ENCODE measurements at places on chromosomes 16 and 17.

GRCh38 chr17:8019665-8020650 lies 17.5 kb downstream of the GUCY2D start:
- DNase-seq: no peak

DNA sequence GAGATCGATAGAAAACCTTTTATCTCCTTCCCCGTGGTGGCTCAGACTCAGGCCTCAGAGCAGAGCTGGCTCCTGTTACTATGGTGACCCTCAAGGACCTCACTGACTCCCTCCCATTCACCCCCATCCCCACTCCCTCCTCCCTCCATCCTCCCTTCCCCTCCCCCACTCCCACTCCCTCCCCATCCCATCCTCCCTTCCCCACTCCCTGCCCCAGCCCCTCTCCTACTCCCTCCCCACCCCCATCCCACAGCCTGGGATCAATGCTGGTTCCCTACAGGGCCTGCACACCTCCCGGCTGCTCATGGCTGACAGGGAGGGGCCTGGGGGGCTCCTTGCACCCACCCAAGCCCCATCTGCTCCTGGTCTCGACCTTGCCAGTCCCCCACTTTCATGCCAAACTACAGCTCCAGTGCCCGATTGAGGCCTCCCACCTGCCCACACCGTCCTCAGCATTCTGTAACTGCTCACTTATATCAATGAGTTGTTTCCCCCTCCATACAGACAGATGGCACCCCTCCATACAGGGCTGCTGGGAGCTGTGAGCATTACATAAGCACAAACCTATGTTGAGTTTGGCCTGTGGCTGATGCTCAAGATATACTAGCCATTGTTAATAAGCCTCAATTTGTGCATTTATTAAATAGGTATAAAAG lies 11.6 kb upstream of the RAI1 start:
- peak; percentile 93 for DNase-seq

DNA sequence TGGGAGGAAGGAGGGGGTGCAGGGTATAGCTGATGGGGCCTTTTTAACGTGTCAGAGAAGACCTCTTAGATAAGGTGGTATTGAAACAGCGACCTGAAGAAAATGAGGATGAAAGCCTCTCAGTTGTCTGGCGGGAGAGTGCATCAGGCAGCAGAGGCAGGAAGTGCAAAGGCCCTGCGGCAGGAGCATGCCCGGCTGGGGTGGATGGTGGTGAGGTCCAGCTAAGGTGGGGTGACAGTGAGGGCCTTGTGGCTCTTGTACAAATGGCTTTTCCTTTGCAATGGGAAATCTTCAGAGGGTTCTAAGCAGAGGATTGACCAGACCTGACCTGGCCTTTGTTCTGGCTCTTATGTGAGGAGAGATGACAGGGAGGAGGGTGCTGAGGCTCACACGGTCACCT lies 11.4 kb downstream of the MMP15 start:
- no peak for DNase-seq

- DNase-seq: peak; percentile 86
Measured at GRCh38 chr16:68707340-68708152, 29.5 kb upstream of the CDH1 start.

GRCh38 chr17:43931062-43931571 lies 11.2 kb downstream of the PPY start:
- no peak for DNase-seq

GRCh38 chr17:44350733-44351226 lies 5.7 kb downstream of the GRN start:
- peak; percentile 65 for DNase-seq

GRCh38 chr16:85068746-85069145 lies 41.2 kb downstream of the KIAA0513 start:
- DNase-seq: no peak

- no peak for DNase-seq
Measured at GRCh38 chr17:29927546-29927945, 2.5 kb downstream of the SSH2 start.

- no peak for DNase-seq
Measured at GRCh38 chr17:54736573-54736972, 164.1 kb upstream of the TOM1L1 start.

- no peak for DNase-seq
Measured at GRCh38 chr16:10957771-10958482, 13.6 kb downstream of the CLEC16A start.

GRCh38 chr17:8465759-8466158 lies 30.1 kb downstream of the NDEL1 start:
- no peak for DNase-seq

DNA sequence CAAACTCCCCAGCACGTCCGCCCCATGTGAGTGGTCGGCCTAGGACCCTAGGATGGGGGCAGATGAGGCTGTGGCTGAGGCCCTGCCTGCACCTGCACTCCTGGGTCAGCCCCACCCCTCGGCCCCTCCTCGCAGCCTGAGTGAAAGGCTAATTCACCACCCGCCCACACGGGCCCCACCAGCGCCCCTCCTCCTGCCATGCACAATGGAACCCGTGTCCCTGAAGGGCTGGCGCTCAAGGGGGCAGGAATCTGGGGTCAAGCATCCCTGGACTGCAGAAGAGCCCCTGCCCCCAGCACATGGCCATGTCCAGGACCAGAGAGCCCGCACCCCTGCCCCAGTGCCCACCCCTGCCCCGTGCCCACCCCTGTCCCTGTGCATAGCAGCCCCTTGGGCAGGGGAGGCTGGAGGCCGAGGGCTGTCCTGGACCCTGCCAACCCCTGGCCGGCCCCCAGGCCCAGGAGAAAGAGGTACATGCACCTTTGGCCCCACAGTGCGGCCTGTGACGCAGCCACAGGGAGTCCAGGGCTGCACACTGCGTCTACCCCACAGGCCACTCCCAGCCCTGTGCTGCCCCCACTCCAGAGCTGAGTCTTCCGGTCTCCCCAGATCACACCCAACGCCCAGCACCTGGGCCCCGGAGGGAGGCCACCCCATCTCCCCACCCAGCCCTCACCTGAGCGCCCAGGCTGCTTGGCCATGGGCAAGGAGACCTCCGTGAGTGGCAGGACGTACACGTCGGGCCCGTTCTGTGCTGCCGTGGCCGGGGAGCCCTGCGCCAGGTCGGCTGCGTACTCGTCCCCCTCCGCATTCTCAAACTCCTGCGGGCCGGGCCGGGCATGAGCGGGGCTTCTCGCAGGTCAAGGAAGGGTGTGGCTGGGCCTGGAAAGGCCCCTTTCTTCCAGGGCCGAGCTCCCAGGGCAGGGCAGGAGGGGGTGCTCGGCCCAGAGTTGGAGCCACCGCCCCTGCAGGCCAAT lies 34.6 kb upstream of the PVALEF start:
- no peak for DNase-seq

- DNase-seq: no peak
Measured at GRCh38 chr17:46274238-46274637, 20.7 kb upstream of the LRRC37A start.

GRCh38 chr17:13525876-13526275 lies 75.9 kb downstream of the HS3ST3A1 start:
- no peak for DNase-seq

- no peak for DNase-seq
Measured at GRCh38 chr16:67311607-67312488, 14.7 kb downstream of the KCTD19 start.

GRCh38 chr17:40750391-40750790 lies 4.7 kb downstream of the KRT25 start:
- DNase-seq: no peak

GRCh38 chr16:19114359-19115147 lies 789 bp downstream of the ITPRIPL2 start:
- no peak for DNase-seq

GRCh38 chr17:15502369-15503112 lies 35.1 kb upstream of the CDRT4 start:
- DNase-seq: peak; percentile 15

- DNase-seq: no peak
Measured at GRCh38 chr16:67844497-67844896, 2.2 kb upstream of the NUTF2 start.

DNA sequence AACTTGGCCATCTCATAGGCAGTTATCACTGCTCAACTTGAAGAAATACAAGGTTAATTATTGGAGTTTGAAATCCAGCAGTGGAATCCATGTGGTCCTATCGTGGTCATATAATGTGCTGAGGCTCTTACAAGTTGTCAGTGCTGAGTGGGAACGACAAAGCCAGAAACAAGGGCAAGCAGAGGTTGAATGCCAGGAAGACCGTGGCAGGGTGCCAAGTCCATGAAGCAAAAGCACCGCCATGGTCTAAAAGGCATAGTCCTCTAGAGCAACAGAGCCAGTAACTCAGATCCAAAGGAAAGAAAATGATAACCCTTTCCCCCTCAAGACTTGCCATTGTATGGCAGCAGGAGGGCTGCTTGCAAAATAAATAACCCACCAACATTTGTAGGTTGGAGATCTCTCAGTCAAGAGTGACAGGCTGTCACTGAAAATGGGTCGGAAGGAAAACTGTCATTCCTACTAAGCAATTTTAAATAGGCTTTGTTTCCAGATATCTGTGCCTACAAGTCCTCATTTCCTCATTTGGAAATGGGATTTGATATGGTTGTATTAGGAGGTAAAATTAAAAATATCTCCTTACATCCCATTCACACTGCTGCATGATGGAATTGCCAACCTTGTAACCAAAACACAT lies 36.4 kb upstream of the HSBP1 start:
- no peak for DNase-seq

DNA sequence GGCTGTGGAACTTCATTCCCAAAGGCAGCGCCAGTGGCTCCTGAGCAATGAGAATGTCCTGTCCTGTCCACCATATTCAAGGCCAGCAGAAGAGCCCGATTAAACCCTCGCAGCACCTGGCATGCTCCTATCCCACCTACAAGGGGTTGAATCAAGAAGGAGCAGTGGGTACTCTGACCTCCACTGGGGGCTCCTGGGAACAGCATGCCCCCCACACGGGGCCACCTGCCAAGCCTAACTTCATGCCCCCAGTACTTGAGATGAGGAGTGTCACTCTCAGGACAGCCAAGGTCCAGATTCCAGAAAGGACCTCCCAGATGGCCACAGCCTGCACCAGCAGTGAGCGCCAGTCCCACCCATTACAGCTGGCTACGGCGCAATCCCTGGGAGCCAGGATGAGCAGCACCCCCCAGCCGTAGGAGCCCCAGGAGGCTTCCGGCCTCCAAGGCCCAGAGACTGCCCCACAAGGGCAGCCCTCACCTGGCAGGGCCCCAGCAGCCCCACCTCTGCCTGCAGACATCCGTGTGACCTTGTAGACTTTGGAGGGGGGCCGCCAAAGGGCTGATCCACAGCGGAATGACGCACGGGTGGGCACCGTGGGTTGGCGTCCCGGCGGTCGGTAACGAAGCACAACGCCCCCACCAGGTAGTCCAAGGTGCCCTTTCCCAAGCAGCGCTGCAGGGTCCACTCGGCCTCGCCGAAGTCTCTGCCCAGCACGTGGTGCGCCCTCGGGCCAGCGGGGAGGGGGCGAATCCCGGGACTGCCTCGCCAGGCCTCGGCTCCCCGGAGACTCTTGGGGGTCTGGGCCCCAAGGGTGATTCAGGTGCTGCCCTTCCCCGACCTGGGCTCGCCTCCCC lies 1.0 kb upstream of the MPDU1 start:
- DNase-seq: no peak

- no peak for DNase-seq
Measured at GRCh38 chr17:78271419-78272170, 40.2 kb downstream of the TMEM235 start.

GRCh38 chr16:84964386-84965128 lies 46.8 kb downstream of the ZDHHC7 start:
- no peak for DNase-seq

GRCh38 chr17:50841949-50842354 lies 6.6 kb downstream of the WFIKKN2 start:
- DNase-seq: peak; percentile 74

DNA sequence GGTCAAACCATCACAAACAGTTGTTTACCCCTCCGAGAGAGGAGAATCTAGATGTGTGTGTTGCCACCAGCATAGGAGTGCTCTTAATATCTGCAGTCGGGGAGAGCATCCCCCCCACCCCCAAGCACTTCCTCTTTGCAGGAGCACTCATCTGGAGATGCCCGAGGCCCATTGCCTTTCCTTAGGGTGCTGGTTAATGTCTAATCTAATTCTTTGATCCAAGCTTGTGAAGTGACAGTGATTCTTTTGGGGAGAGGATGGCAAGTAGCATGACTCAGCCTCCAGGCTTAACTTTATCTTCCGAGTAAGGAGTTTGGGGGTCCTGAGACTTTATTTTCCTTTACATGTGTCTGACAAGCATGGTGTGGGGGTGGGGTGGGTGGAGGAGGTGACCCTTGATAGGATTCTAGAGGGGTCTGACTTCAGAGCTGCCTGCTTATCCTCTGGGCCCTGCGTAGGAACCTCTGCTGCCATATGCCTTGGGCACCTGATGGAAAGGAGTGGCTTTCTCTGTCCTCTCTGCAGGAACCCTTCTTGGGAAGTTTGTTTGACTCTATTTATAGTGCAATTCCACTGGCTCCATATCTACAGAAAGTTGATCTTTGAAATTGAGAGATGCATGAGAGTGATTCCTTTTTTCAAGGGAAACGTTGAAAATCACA lies 207.1 kb downstream of the SPECC1 start:
- no peak for DNase-seq

DNA sequence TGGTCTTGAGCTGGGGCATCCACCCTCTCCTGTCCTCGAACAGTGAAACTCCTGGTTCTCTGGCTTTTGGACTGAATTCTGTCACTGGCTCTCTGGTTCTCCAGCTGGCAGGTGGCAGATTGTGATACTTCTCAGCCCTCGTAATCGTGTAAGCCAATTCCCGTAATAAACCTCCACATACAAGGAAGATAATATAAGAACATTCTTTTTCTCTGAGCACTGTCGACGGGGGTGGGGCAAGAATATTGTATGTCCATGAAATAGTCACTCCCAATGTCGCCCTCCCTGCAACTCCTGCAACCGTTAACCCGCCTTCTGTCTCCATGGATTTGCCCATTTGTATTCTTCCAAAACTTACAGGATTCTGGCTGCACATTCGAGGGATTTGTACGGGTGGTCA lies 39.2 kb upstream of the RPH3AL start:
- DNase-seq: no peak

GRCh38 chr16:28534542-28535373 lies 4.0 kb downstream of the NUPR1 start:
- no peak for DNase-seq

DNA sequence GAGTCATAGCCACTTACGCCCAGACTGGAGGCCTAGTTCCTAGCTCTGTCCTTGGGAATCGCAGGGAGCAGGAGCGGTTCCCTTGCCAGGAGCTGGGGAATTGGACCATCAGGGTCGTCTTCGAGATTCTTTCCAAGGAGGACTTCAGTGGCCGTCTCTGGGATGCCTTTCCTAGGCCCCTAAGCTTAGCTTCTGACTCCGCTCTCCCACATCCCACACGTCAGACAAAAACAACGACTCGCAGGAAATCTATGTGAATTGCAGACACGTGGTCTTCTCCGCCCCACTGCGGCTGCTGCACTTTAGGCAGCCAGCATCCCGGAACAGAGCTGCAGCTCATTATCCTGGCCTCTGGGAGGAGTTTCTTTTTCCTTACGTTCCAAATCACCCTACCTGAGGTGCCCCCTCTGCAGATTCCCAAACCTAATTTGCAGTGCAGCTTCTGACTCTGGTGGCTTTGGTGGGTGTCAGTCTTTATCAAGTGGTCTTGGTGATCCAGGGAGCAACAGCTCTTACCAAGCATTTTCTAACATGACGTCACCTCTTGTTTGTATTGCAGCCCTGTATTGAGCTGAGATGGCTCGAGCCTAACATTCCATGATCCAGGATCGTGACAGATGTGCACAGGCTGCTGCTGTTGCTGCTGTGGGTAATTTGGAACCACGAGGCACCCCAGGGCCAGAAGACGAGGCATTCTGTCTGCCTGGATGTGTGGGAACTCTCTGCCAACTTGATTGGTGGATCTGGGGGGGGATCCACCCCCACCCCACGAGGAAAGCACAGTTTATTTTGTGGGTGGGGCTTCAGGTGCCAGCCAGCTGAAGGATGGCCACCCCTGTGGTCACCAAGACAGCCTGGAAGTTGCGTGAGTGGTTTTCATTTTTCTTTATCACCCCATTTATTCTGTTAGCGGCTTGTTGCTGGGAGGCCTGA lies 1.1 kb downstream of the KATNB1 start:
- DNase-seq: peak; percentile 79

Measured in NCI-H2171 treated with DMSO at 0.1 percent for 48 hours (cell line).